ENCODE measurements at places on chromosomes 11 and 22.

DNA sequence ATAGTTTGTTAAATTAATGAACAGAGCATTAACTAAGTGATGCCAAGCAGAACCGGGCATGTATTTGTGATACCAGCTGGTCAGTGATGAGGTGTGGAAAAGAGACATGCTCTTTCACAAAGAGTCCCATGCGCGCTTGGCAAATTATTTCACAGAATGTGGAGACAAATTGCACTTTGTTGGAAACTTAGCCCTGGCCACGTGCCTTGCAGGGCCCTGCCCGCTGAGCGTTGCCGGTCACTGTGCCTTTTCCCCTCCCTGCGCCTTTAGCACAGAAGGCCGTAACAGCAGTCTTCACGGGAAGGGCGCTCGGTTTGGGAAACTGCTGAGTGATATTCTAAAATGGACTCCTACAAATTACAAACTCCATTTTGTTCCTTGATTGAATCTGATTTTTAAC lies 235.9 kb downstream of the TBC1D22A start:
- DNase-seq, result no peak

GRCh38 chr11:45475173-45475572 lies 189.0 kb upstream of the SYT13 start:
- no peak for DNase-seq

DNA sequence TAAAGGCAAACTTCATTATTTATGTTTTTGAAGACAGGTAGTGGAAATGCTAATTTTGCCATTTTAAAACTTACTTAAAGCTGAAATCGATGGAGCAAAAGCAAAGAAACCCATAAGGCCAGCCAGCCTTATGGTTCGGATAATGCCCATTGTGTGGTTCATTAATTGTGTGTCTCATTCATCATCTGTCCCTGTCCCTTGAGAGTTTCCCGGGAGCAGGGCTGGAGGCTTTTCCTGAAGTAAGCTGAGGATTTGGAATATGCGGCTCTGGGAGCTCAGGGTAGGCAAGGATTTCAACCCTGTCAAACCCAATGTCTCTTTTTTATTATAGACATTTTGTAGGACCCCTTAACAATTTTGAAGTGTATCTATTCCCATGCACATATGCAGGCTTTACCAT lies 790.0 kb upstream of the KIRREL3 start:
- no peak for DNase-seq

GRCh38 chr11:134119094-134119493 lies 50.2 kb downstream of the JAM3 start:
- DNase-seq, result no peak

DNA sequence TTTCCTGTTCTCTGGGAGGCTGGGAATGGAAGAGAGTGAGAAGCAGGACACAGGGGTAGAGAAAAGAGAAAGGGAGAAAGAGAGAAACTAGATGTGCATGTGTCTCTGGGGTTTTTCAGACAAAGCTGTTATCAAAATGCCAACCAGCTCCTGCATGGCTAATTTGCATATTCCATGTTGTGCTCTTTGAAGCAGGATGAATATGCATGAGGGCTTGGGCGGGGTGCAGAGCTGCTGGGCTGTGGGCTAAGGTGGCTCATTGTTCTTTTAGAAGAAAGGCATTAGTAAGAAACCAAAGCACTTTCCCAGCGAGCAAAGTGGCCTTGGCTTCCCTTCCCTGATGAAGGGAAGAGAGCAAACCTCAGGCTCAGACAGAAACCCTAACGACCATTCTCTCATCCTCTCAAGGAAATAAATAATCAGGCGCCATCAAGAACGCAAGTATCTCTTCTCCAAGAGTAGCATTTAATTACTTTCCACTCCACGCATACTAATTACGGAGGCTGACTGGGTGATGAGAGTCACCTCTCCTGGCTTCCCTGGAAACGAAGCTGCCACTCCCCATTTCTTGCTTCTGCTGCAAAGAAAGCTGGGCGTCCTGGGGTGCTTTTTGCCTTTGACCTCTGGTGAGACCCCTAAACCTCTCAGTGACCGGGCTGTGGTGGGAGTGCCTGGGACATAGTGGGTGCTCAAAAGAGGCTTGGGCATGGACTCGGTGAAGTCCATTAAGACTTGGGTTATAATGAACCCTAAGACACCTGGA lies 54.2 kb downstream of the FEZ1 start:
- no peak for DNase-seq

DNA sequence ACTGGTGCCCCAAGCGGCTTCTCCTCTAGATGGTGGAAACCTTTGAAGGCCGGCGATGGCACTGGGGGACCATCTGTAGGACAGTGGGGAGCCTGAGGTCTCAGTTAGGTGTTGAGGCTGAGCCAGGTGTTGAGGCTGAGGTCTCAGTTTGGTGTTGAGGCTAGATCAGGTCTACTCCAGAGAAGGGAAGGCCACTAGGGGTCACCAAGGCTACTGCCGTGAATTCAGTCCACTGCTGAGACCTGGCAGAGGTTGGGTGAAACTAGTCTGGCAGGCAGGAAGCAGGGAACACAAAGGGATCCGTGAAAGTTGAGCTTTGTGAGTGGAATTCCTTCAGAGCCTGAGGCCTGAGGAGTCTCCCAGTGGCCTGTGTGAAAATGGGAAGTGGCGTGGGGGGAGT lies 123.8 kb upstream of the FGF3 start:
- no peak for DNase-seq

GRCh38 chr22:35464399-35464798 lies 64.5 kb downstream of the MCM5 start:
- DNase-seq, result no peak

- DNase-seq, result no peak
These were observed 9.3 kb downstream of the NUP50 start for GRCh38 chr22:45172881-45173585.

GRCh38 chr11:118618991-118619375 lies 11.6 kb downstream of the PHLDB1 start:
- DNase-seq, result no peak

DNA sequence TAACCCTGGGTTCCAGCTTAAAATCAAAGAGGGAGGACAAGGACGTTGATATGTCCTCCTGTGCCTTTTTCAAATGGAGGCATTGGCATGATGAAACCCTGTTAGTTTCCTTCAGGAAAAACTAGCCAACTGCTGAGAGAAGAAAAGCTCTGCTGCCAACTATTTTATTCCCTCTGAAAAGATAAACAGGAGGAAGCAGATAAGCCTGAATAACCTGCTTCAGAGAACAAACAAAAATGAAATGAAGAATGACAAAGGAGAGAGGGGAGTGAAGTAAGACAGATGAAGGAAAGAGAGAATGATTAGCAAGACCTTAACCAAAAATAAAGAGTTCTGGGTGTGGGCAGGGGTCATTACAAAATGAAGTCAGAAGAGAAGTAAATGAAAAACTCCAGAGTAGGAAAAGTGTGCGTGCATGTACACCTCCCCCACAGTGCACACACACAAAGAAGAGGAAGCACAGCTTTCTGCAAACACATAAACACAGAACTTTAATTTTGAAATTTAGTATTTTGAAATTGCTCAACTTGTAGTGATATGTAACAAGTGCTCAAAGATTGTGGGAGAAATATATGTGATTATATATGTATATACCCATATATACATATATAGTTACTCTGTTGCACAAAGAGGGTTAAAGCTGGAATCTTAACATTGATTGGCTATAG lies 332.2 kb downstream of the LUZP2 start:
- DNase-seq, result no peak

DNA sequence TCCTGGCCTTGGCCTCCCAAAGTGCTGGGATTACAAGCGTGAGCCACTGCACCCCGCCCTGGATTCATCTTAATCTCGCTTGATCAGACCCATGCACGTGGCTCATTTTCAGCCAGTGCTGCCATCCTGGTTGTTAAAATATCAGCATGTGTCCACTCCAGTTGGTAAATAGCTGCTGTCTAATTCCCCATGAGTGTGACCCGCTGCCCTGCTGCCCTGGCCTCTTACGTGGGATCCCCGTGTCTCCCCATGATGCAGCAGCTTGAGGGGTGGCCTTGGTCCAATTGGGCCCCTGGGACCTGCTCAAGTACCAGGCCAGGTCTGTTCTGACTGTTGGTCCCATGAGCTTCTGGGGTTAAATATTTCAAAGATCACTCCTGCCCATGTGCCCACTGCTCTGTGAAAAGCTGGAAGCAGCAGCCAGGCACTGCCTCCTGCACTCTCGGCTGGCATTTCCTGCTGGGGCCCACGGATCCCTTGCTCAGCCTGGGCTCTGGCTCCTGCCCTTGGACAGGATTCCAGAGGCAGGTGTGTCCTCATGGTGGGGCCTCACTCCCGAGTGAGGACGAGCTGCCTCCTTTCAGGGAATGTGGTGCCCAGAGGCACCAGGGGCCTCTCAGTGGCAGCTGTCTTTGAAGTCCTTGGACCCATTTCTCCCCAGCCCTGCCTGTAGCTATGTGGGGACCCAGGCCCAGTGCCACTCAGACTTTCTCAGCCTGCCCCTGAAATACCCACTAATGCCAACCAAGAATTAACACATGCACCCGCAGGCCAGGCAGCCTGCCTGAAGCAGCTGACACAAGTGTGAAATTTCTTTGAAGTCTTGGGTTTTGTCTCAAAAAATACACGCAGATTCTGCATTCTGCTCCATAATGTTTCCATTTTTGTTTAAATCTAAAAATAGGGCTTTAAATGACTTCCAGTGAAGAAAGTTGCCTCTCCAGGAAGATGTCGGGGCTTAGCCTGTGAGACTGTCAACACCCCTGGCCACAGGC lies 38.1 kb upstream of the PRDM11 start:
- DNase-seq, result no peak

- DNase-seq, result no peak
These were observed 73.1 kb downstream of the ARHGAP32 start for GRCh38 chr11:129119036-129119435.

DNA sequence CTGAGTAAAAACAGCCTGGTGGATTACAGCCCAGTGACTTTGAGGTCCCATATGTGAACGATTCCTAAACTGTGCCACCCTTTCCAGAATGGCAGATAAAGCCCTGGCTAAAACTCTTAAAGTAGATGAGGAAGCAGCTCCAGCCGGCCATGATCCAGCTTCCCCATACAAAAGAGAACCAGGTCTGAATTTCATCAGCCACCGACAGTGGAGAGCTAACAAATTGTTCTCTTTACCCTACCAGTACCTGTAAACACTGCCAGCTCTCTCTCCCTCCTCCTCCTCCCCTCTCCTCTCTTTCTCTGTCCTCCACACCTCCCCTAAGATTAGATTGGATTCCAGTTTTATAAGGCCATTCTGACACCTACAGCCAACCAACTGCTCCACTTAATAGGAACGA lies 176.9 kb downstream of the DSCAML1 start:
- no peak for DNase-seq

DNA sequence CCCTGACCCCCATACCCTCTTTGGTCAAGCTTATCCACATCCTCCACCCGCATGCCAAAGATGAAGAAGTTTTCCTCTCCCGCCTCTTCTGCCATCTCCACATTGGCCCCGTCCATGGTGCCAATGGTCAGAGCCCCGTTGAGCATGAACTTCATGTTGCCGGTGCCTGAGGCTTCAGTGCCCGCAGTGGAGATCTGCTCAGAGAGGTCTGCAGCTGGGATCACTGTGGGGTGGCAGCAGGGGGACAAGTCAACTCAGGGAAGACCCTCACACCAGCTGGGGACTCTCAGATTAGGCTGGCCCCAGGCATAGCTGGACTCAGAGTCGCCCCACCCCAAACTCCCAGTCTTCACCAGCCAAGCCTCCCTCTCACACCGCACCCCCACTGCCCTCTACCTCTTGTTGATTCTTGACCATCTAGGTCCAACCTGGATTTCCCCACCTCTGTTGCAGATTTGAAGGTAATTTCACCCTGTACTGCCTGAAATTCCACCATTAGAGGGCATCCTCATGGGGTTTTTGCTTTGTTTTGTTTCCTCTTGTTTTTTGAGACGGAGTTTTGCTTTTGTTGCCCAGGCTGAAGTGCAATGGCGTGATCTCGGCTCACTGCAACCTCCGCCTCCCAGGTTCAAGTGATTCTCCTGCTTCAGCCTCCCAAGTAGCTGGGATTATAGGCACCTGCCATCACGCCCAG lies 6.6 kb upstream of the RASGRP2 start:
- DNase-seq, result no peak

Data from omental fat pad (tissue), 4 donors.